ENCODE measurements at places on chromosomes 2 and 18.
A peak's percentile ranks its signal among the peaks of the same experiment; 100 is the strongest.

DNA sequence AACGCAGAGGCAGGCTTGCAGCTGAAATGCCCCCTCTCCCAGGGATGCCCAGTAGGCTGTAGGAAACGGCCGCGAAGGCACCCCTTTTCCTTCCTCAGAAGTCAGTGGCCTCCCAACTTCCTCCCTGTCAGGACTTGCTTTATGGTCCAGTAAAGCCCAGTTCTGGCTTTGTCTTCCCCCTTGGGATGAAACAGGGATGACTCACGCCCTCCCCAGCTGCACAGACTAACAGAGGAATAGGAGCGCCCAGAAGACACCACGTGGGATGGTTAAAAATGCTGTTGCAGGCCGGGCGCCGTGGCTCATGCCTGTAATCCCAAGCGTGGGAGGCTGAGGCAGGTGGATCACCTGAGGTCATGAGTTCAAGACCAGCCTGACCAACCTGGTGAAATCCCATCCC lies 6.9 kb downstream of the CREG2 start:
- DNase-seq, result no peak

DNA sequence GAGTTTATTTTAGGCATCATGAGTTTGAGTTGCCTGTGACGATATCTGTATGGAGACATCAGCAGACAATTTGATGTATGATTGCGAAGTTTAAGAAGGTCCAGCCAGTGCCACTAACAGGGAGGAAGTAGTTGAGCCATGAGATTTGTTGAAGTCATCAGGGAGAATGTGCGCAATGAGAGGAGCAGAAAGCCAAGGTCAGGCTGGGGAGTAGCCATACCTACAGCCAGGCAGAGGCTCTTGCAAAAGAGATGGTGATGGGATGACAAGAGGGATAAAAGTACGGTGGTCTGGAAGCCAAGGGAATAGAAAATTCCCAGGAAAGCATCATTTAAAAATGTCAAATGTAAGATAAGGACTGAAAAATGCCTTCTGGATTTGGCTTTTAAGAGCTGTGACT lies 51.2 kb downstream of the LIMS1 start:
- DNase-seq, result no peak

- DNase-seq, result no peak
These were observed 32.1 kb downstream of the ASAP2 start for GRCh38 chr2:9238591-9239326.

DNA sequence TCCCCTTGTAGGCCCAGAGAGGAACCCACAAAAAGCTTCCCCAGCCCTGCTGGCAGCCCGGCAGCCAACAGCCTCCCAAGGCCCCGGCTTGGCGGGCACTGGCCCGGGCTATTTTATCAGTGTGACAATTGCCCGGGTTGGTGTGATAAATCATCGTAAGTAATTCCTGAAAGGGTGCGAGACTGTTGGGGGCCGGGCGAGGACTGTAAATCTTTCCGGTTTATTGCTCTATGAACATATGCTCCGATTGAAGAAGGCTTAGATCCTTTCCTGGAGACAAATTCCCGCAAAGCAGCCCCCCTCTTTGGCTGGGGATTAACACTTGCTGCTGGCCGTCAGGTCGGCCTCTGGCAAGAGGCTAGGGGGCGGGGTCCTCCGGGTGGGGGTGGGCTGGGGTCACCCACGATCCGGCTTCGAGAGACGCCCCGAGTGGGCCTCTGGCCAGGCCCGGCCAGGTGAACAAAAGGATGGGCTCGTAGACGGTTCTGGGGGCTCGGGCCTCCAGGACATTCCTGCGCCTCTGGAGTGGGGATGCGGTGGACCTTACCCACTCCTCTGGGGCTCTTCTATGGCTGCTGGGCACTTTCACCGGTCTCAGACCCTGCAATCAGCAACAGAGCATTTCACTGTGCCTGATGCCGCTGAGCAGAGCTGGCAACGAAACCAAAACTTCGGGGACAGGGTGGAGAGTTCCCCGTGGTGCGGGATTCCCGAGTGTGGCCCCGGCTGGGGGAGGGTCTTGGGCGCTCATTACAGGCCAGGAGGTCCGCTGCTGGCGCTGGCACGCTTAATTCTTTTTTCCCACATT lies 2.0 kb downstream of the HOXD3 start:
- DNase-seq, result no peak

- no peak for DNase-seq
These were observed 25.0 kb downstream of the BCL11A start for GRCh38 chr2:60528281-60529020.

DNA sequence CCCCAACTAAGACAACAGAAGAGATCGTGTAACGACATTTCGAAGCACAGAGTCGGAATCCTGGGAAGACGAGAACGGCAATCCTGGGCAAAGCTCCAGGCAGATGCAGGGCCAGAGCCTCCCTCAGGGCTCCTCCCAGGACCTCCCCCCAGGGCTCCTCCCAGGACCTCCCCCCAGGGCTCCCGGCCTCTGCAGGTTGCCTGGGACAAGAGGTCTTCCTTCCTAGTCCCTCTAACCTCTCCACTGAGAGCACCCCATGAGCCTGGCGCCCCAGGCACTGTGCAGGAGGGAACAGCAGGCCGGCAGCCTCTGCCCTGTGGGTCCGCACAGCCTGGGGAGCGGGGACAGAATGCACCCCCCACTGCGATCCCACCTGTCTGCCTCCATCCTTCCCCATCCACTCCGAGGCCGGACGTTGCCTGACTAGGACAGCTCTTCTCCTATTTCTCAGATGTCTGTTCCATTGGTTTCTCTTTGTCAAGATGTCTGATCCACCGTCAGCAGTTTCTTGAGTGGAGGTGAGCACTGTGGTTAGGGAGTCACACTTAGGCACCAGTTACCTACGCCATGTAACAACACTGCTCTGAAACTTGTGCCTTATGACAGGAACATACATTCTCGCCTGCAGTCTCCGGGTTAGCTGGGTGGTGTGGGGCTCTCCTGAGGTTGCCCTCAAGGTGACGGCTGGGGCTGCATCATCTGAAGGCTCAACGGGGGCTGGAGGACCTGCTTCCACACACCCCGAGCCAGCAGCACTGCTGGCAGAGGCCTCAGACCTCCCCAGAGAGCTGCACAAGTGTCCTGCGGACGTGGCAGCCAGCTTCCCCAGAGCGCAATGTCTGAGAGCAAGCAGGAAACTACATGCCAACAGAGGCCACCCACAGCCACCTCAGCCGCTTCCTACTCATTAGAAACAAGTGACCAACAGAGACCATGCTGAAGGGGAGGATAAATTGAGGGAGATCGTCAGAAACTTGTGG lies 28.9 kb downstream of the ADI1 start:
- DNase-seq, result no peak

DNA sequence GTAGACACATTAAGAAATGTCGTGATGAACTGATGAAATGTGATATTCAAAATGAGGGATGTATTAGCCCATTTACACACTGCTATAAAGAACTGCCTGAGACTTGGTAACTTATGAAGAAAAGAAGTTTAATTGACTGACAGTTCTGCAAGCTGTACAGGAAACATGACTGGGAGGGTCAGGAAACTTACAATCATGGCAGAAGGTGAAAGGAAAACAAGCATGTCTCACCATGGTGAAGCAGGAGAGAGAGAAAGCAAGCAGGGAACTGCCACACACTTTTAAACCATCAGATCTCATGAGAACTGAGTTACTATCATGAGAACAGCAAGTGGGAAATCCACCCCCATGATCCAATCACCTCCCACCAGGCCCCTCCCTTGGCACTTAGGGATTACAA lies 1010.8 kb upstream of the CELF4 start:
- DNase-seq, result no peak

DNA sequence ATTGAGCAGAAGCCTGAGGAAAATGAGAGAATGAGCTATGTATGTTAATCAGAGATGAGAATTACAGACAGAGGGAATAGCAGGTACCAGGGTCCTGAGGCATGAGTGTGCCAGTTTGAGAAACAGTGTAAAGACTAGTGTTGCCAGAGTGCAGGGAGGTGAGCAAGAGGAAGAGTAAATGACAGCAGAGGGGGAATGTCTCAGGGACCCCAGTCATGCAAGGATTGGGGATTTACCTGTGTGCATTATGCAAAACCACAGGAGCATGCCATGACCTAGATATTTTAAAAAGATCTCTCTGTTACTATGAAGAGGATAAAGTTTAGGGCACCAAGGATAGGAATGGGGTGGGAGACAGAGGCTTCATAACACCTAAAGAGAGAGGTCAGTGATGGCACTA lies 72.1 kb downstream of the TTC32 start:
- DNase-seq, result no peak

DNA sequence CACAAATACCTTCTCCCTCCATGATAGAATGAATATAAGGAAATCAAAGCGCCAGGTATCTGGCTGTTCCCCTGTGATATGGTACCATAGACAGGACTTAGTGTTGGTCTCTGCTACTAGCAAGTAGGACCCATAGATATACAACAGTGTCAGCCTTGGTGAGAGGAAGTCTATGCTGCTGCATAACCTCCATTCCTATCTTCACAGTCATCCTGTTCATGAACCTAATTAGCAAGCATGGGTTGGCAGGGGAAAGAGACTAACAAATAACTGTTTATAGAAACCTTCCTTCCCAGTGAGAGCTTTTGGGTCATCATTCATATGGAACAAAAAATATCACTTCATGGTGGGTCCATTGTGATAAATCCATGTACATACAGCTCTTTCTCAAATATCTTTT lies 188.9 kb upstream of the FAM98A start:
- peak; percentile 78 for DNase-seq

DNA sequence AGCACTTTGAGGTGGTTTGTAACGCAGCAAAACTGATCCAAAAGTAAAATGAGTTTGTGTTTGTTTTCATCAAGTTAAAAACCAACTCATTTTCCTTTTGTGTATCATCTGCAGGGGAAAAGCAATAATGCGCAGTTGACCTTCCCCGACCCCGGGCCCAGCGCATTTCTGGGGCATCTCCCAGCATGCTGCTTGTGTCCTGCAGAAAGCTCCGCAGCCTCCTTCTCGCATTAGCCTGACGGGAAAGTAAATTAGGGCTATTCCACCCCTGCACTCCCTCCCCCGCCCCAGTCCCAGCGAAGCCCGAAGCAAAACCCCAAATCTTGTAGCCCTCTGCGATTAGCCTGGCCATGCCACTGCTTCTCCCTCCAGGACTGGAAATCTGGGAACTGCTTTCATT lies 82.0 kb upstream of the PPM1B start:
- DNase-seq, result no peak

DNA sequence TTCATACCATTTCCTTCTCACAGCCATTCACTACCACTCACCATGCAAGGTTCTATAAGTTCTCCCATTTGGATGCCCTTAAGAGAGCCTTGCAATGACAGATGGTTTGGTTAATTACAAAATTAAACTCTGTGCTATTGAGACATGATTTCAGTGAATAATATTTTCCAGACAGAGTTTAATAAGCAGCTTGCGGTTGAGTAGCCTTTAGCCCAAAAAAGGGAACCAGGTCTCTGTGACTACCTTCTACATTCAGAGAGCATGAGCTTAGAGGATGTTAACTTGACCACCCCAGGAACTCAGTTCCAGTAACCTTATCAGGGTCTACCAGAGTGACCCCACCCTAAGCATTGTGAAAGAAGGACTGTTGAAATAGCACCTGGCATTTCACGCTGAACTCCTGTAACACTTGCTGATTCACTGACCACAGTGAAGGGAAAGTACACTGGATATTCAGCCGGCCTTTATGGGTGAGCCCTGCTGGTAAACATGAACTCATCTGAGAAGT lies 1173.1 kb upstream of the ZEB2 start:
- peak; percentile 55 for DNase-seq

GRCh38 chr2:219116776-219117646 lies 43.6 kb downstream of the NHEJ1 start:
- DNase-seq, result no peak

DNA sequence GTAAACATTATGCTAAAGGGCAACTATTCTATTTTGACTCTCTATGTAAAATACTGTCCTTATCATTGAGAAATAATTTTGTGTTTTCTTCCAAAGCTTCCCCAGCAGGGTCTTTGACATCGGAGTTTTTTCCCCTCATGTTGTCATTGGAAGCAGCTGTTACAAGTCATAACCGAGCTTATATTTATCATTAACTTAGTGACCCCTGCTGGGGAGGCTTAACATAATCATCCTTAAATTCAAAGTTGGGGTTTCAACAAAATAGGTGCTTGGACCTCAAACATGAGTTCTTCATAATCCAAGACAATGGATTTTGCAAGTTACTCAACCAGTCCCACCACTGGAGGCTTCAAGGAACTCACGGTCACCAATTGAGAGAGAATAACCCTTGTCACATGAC lies 330.9 kb downstream of the DCC start:
- DNase-seq, result peak; percentile 69

GRCh38 chr2:54652540-54652939 lies 70.9 kb upstream of the EML6 start:
- DNase-seq, result no peak

DNA sequence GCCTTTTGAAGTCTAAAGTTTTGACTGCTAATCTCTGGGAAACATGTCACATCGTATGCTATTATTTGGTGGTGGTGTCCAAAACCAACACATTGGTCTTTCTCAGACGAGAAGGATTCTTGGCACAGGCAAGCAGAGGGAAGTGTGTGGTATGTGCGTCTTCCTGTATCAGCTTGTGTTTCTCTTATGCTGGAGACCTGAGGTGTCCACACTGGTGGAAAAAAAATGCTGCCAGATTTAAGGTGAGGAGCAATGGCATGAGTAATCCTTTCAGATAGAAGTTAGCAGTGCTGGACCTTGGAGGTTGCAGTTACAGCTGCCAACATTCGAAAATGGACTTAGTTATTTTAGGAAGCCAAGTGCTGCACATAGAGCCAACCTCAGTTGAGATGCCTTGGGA lies 11.7 kb upstream of the FHL2 start:
- no peak for DNase-seq

DNA sequence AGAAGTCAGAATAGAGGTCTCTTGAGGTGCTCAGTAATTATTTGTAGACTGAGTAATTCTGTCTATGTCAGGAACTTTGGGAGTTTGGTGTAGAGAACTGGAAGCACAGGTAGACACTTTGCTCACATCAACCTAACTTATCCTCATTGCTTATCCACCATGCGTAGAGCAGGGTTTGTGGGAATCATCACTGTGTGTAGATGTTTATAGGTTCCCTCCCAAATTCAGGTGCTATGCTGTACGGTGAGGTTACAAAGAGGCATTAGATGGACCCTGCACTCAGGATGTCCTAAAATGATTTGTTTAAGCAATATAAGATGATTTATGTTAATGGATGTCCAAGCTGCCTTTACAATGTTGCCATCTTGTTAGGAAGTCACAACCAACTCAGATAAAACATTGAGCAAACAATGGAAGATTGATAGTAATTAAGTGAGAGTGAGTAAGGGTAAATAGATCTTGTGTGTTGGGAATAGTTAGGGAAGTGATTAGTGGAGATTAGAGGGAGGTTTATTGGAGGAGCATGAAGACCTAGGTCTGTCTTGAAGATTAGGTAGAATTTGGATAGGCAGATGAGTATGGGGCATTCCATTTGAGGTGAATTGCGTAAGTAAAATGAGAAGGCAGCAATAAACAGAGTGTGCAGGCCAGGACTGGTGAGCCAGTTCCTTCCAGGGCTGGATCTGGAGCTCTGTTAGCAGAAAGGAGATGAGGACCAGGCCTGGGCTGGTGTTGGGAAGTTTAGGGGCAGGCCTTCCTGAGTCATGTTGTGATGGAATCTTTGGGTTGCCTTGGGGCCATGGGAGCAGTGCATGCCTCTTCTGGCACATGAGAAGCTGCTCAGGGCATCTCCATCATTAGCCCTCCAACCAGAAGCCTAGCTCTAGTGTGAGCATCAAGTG lies 12.1 kb downstream of the EPAS1 start:
- DNase-seq, result peak; percentile 52

GRCh38 chr2:128702616-128703015 lies 383.9 kb upstream of the HS6ST1 start:
- no peak for DNase-seq

Data from adipocyte (in vitro differentiated cells).